ENCODE measurements at places on chromosomes 4 and X.

DNA sequence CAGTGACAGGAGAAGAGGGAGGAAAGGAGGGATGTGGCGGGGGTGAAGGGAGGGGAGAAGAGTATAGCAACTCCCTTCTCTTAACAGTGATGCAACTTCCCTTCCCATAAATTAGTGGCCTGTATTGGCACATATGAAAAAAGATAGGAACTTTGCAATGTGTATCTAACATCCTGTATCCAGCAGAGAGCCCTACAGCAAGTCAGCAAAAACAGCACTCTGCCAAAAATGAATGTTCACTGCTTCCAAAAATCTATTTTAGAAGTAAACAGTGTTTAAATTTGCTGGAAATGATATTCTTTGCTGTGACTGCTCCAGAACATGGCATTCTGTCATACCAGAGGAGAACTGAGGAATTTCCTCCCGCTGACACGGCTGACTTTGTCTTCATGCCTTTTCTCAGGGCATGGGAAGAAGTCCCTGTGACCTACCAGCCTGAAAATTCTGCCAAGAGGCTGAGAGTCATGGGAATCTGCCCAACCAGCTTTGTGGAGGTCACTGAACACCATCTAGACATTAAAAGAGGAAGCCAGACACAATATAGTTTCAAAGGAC is 343.4 kb upstream of the RASGEF1B start:
- DNase-seq = no peak

- DNase-seq = no peak
Observed at GRCh38 chr4:120354381-120354780, 287.7 kb upstream of the MAD2L1 start.

DNA sequence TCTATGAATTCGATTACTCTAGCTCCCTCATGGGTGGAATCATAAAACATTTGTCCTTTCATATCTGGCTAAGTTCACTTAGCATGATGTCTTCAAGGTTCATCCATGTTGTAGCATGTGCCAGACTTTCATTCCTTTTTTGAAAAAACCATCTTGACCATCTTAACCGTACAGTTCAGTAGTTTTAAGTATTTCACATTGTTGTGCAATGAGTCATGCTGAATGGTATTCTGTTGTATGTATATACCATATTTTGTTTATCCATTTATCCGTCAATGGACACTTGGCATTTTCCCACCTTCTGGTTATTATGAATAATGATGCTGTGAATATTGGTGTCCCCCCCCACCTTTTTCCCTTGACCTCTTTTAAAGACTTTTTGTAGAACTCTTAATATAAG is 72.4 kb upstream of the TLR2 start:
- no peak for DNase-seq

GRCh38 chr4:2898001-2898400 is 54.4 kb downstream of the ADD1 start:
- DNase-seq = no peak

GRCh38 chr4:75007891-75008290 is 75.0 kb downstream of the PARM1 start:
- DNase-seq = no peak

DNA sequence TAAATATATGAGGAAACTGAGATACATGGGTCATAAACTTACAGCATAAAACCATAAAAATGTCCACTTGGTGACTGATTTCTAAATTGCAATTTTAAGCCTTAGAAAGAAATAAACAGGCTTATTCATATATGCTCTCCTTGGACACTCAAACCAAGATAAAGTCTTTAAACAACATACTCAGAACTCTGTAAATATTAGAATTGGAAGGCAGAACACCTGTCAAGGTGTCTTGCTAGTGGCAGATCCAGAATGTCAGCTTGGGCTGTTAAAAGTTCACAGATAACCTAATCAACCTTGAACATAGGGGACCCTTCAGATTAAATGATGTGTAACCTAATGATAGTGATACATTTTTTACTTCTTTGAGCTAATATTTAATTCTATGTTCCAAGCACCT is 208.1 kb upstream of the ARSJ start:
- DNase-seq = no peak

GRCh38 chr4:185479507-185479971 is 8.0 kb upstream of the CCDC110 start:
- no peak for DNase-seq

DNA sequence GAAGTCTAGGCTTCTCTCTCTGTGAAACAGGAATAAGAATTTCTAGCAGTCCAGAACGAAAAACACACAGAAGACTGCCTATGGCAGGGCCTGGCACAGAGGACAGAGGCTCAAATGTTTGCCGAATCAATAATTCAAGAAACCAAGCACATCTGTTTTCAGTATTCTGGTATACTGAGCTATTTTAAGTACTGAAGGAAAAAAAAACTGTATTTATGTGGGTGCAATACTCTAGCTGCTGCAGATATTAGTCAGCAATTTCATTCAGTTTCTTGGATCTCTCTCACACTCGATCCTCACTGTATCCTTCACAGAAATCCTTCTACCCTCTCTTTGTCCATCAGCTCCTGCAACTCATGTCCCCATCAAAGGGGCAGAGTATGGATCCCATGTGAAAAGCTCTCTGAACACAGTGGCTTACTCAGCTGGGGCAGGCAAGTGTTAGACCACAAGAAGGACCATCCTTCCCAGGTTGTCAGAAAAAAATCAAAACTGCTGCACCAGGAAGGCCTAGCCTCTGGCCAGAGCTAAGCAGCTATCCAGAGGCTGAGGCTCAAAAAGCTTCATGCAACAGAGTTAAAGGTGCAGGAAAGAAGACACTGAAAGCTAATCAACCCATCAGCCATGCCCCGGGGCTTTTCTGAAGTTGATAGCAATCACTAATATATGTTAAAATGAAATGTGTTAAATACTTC is 9.1 kb upstream of the USO1 start:
- DNase-seq = no peak

GRCh38 chr4:25753239-25753638 is 97.6 kb downstream of the SLC34A2 start:
- no peak for DNase-seq

DNA sequence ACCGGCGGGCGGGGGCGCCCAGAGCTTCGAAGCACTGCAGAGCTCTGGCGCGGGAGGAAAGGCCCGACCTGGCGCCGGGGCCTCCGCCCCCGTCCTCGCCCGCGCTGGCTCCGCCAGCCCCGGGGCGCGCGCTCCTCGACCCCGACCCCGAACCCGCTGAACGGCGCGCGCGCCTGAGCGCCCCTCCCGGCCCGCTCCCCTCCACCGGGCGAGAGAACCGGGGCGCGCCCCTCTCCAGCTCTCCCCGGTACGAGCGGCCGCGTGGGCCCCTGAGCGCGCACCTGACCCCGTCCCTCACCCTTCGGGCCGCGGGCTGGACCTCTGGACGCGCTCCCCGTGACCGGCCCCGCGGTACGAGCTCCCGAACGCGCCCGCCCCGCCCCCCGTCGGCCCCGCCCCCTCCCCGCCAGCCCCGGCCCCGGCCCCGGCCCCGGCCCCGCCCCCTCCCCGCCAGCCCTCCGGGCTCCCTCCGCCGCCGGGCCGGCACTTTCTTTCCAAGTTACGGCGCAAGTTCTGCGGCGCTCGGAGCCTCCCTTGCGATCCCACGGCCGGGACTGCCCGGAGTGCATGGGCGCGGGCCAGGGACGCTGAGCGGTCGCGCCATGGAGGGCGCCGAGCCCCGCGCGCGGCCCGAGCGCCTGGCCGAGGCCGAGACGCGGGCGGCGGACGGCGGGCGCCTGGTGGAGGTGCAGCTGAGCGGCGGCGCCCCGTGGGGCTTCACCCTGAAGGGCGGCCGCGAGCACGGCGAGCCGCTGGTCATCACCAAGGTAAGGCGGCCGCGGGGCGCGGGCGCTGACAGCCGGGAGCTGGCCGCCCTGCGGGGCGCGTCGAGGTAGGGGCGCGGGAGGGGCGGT is at the start of gene SHROOM2:
SHROOM2 (plus strand) TSS at position 486 of the 854 bp plus-strand sequence; CDS start at position 603, 117 bp downstream.
- DNase-seq = no peak

DNA sequence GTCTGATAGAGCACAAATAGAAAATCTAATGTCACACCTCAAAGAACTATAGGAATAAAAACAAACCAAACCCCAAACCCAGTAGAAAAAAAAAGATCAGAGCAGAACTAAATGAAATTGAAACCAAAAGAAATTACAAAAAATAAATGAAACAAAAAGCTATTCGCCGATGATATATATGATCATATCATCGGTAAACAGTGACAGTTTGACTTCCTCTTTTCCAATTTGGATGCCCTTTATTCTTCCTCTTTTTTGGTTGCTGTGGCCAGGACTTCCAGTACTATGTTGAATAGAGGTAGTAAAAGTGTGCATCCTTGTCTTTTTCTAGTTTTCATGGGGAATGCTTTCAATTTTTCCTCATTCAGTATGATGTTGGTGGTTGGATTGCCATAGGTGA is 215.3 kb upstream of the AR start:
- no peak for DNase-seq
